ENCODE measurements at places on chromosomes 11 and 22.
A peak's percentile ranks its signal among the peaks of the same experiment; 100 is the strongest.

DNA sequence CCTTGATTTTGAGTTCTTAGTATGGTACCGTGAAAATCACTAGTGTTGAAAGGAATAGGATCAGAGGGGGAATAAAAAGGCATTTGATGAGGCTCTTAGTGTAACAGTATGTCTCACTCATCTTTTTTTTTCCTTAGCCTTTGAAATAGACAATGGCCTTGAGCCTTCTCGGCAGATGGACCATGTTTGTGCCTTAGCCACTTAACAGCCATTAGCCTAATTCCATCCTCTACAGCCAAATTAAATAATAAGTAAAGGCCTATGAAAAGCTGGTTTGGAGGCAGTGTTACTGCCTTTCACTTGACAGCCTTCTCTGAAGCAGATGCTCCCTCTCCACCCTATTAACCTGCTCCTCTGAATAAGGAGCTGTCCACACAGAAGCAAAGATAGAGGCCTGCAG lies 580.7 kb downstream of the NTM start:
- DNase-seq = no peak

- no peak for DNase-seq
Measured at GRCh38 chr11:93734427-93735222, 6.7 kb downstream of the TAF1D start.

- no peak for DNase-seq
Measured at GRCh38 chr22:42800451-42801251, 56.4 kb downstream of the ARFGAP3 start.

DNA sequence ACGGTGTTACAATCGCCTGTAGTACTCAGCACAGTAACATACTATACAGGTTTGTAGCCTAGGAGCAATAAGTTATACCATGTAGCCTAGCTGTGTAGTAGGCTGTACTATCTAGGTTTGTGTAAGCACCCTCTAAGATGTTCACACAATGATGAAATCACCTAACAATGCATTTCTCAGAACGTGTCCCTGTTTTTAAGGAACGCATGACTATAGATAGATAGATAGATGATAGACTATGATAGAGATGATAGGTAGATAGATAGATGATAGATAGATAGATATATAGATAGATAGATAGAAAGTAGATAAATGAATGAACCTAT lies 203.9 kb downstream of the FAM76B start:
- DNase-seq = no peak

- DNase-seq = no peak
Measured at GRCh38 chr11:17472467-17472866, 4.2 kb downstream of the ABCC8 start.

GRCh38 chr11:75189911-75190310 lies 39.0 kb downstream of the SLCO2B1 start:
- DNase-seq = no peak

- DNase-seq = no peak
Measured at GRCh38 chr22:47088480-47089158, 326.2 kb downstream of the TBC1D22A start.

- peak; percentile 45 for DNase-seq
Measured at GRCh38 chr11:96187822-96188221, 155.2 kb downstream of the MAML2 start.

GRCh38 chr11:1197431-1197885 lies 25.4 kb upstream of the MUC5B start:
- no peak for DNase-seq

DNA sequence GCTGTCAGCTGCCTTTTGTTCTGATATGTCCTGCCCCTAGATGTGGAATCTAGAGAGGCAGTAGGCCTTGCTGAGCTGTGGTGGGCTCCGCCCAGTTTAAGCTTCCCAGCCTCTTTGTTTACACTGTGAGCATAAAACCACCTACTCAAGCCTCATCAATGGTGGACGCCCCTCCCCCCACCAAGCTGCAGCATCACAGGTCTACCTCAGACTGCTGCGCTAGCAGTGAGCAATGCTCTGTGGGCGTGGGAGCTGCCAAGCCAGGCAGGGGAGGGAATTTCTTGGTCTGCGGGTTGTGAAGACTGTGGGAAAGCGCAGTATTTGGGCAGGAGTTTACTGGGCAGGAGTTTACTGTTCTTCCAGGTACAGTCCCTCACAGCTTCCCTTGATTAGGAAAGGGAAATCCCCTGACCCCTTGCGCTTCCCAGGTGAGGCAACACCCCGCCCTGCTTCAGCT lies 98.5 kb downstream of the SMCO4 start:
- DNase-seq = no peak

GRCh38 chr11:9020916-9021315 lies 17.1 kb upstream of the NRIP3 start:
- no peak for DNase-seq

- DNase-seq = no peak
Measured at GRCh38 chr11:44261800-44262591, 47.9 kb downstream of the ALX4 start.

- DNase-seq = peak; percentile 69
Measured at GRCh38 chr11:61026121-61027031, 54.9 kb downstream of the CD6 start.

DNA sequence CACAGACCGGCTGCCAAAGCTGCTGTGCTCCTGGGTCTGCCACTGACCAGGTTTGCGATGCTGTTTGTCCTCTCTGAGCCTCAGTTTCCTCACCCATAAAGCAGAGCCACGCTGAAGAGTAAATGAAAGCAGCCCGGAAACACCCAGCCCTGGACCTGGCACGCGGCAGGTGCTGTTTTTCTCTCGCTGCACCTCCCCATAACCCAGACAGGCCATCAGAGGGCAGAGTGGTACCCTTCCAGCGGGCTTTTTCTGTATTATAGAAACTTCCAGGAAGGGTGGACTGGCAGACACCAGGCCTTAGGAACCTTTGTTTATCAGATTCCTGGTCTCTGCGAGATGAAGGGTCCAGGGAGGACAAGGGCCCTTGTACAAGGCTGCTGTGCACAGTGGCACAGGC lies 17.9 kb upstream of the FGF19 start:
- DNase-seq = no peak

DNA sequence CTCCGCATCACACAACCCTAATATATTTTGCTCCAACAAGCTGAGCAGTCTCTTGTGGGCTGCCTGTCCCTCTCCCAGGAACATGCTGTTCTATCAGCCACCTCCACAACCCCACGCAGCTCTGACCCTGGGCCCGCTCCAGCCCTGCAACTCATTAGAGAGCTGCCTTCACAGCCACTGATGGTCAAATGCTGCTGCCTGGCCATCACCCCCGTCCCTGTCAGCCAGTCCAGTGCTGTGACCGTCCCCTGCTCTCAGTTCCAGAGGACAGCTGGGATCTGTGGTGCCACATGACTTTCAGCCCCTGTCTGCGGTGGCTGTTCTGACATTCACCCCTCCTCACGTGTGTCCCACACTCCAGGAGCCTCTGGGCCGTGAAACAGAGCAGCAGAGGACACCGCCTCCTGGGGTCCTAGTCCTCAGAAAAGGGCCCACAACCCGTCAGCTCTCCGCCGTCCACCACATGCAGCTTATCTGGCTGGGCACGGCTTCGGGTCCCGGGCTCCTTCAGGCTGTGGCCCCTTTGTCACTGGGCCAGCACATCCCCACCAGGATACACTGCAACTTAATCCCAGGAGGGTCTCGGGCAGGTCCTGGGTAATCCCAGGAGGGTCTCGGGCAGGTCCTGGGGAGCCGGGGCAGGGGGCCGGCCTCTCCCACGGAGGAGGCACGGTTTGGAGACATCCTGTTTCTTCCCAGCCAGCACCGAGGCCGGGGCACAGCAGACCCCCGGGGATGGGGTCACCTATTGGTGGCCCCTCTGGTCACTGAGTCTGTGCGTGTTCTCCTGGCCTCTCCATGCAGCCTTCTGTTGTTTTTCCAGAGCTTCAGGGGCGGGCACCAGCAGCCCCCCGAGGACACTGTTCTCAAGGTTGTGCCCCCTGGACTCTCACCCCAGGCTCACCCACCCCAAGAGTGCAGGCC lies 15.1 kb downstream of the CRELD2 start:
- no peak for DNase-seq

DNA sequence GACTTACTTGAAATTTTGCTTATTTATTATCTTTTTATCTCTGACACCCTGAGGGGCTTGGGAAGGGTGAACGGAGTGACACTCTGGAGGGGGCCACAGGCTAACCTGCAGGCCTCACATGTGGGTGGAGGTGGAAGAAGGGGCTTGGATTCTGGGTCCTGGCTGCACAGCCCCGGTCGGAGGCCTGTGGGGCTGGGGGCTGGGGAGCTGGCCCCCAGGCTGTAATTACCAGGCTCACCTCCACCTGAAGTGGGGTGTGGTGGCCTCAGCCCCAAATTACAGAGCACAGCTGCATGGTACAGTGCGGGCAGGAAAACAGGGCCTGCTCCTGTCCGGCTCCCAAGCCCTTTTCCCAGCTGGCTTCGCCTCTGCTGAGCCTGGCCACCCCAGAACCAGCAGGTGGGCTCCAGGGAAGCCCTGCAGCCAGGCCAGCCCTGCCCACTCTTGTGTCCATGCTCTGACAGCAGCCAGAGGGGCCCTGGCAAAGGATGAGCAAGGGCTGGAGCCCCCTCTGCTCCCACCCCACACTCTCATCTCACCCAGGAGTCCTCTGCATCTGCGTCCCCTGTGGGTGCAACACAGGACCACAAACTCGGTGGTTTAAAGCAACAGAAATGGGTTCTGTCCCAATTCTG lies 48.0 kb downstream of the IGF2 start:
- no peak for DNase-seq

DNA sequence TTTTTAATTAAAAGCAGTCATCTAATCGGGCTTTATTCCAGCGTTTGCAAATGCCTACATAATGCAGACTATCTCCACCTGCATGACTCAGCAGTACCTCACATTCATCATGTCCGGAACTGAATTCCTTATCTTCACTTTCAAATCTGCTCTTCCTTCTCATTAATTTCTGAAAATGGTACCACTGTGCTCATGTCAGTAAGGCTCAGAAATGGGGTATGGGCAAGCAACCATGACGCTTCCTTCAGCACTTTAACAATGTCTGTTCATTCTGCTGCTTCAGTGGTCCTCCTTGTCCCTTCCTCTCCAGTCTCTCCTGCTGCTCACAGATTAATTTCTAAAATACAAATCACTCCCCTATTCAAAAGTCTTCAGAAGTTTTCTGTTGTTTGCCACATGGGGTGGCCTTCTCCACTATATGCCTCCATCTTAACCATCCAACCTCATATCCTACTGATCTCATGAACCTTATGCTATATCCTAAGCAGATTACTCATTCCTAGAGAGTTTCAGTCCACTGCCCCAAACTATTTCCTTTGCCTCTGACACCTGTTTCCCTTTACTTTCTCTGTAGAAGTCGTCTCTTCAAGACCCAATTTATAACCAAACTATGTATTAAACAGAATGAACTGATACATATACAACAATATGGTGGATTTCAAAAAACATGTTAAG lies 7.0 kb downstream of the GTF2H1 start:
- peak; percentile 49 for DNase-seq

- no peak for DNase-seq
Measured at GRCh38 chr11:62044639-62045121, 77.2 kb upstream of the FTH1 start.

DNA sequence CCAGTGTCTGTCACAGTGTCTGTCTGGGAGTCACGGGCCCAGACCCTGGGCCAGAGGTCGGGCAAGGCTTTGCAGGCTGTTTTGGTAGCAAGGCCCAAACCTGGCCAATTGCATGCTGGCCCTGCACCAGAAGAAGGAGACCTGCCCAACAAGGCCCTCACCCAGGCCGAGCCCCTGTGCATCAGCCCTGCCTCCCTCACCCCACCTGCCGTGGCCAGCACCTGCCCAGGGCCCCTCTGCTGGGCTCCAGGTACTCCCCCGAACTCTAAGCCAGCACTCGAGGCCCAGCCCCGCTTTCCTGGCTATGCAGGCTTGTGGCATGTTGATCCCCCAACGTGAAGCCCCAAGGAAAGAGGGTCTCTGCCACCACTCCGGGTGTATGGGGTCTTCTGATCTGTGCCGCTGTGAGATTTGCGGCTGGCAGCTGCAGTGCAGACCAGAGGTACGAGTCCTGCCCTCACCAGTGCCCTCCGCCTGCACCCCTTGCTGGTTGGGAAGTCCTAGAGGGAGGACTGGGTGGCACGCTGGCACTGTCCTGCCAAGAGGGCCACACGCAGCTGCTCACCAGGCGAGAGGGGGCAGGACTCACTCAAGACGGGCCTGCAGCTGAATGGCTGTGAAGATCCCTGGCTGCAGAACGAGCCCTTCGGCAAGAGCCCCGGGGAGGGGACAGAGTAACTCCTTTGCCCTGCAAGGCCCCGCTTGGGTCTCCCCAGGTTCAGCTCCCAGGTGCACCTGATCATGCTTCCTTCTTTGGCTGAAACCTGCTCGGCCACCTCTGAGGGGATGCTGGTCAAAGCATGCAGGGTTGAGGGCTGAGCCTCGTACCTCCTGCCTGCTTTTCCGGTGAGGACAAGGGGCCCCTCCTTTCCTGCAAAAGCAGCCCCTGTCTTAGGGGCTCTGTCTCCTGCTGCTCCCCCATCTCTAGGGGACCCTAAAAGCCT lies 6.7 kb upstream of the SEPTIN5 start:
- DNase-seq = no peak

- DNase-seq = no peak
Measured at GRCh38 chr11:79025097-79025496, 415.7 kb downstream of the TENM4 start.

- no peak for DNase-seq
Measured at GRCh38 chr11:75160220-75160757, 9.4 kb downstream of the SLCO2B1 start.

GRCh38 chr11:2652333-2653197 lies 47.2 kb downstream of the KCNQ1OT1 start:
- DNase-seq = no peak

DNA sequence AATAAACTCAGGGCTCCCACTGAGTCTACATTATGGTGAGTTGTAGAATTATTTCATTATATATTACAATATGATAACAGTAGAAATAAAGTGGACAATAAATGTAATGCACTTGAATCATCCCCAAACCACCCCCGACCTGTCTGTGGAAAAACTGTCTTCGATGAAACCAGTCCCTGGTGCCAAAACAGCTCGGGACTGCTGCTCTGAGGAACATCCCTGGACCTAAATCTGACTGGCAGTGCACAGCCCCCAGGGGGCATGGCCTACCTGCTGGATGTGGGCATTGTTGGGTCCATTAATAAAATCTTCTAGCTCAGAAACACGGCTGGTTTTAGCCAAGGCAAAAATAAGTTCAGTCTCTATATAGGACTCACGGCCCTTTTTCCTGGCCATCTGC lies 29.3 kb upstream of the SLC25A1 start:
- DNase-seq = no peak

DNA sequence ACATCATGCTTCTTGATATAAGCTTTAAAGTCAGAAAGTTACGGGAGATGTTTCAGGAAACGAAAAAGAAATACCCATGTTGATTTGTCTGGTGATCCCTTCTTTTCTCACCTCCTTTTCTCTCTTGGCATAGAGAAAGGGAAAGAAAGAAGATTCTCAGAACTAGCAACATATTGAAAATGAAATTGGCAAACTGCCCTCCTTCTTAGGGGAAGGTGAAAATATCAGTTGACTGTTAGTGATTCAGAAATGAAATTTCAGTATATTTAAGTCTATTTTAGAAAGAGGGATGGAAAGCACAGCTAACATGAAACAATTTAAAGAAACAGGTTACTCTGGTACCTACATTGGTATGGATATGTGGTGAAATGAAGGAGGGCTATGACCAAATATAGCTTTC lies 918.1 kb downstream of the METTL15 start:
- DNase-seq = no peak

GRCh38 chr11:76598426-76598839 lies 72.1 kb downstream of the LRRC32 start:
- DNase-seq = peak; percentile 43

Data from activated CD4-positive, alpha-beta T cell treated with anti-CD3 and anti-CD28 coated beads, Interleukin-10, Interleukin-2, amounts not matched to agents 100 ng/mL and 50 ng/mL, durations not matched to agents 16 hours and 8 hours (primary cell).